ENCODE measurements at places on chromosomes 4 and X.

DNA sequence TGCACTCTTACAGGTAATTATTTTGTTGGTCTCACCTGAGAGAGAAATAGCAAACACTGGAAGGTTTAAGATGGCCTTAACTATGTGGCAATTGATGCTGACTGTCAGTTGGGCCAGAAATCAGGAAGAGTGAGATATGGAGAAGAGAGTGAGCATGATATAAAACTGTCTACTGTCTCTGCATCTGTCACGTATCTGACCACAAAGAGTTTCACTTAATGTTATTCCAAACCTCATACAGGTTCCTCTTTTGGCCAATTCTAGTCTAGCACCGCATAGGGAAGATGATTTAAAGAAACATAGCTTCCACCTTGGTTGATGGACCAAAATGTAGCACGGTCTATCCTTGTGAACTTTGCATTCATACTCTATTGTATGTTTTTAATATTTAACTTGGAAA, 381.0 kb upstream of the BOD1L1 start:
- no peak for DNase-seq

GRCh38 chr4:74559853-74560252, 114.9 kb downstream of the AREG start:
- DNase-seq = no peak

DNA sequence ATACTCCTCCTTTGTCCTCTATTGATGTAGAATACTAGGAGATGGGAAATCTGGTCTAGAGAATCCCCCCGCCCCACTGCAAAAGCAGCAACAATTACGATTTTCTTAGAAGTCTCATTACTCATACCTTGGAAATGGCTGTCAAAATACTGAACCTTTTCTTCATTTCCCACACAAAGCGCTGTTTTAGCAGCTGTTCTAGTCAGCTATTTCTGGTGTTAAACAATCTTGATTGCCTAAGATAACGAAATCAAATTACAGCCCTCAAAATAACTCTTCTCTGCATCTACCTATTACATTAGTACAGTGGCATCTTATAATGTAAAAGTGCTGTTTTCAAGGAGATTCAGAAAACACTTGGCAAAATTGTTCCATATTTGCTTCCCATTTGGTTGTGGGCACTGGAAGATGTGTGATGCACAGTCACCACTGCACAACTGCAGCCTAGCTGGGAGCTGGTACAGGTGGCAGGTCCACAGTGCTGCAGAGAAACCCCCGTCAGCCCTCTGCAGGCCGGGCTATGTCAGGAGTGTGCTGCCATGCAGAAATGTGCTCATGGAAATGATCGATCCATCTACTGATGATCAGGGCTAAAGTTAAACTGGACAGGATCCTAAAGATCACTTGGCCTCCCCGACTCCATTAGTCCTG, 50.4 kb downstream of the TBC1D9 start:
- DNase-seq = no peak

DNA sequence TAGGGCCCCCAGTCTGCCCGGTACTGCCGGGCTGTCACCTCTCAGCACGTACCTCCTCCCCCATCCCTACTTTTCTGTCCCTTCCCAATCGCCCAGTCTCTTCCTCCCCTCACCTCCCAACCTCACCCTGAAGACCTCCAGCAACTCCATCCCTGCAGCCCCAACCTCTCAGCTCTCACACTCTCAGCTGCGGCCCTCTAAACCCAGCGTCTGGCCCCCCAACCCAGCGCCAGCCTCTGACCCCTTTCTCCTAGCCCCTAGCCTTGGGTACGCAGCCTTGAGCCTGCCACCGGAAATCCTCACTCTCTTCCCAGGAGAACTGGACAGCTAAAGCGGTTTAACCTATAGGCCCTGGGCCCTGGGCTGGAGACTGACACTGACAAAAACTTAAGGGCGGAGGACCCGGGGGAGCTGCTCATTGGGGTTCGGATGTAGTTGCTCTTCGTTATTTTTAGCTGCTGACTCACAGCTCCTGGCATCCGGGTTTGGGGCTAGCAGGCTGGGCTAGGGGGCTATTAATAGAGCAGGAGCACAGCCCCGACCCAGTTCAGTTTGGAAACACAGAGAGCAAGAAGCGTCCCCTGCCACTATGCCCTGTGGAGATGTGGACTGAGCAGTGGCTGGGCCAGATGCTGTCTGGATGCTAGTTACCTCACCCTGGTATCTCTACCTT, 9.6 kb upstream of the DLG3 start:
- no peak for DNase-seq

DNA sequence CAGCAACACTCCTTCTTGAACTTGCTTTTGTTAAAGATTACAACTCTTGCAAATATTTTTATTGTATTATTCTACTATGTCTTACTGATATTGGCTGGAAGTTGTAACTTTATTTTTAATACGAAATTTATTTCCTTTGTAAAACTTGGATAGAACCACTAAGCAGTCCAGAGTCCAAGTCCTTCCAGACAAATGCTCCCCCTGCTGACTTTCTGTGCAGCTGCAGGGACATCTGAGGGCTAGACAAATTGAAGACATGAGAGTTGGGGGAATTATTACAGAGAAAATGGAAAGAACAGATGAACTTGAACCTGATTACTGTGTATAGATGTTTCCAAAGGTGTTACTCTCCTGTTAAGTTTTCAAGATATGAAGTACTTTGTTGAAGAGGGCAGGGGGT, 238.8 kb downstream of the GRIA3 start:
- no peak for DNase-seq

DNA sequence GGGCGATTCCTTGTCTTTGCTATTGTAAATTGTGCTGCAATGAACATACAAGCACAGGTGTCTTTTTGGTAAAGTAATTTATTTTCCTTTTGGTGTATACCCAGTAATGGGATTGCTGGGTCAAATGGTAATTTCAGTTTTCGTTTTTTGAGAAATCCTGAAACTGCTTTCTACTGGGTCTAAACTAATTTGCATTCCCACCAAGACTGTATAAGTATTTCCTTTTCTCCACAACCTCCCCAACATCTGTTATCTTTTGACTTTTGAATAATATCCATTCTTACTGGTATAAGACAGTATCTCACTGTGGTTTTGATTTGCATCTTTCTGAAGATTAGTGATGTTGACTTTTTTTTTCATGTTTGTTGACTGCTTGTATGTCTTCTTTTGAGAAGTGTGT, 2506.0 kb downstream of the PCDH7 start:
- no peak for DNase-seq

DNA sequence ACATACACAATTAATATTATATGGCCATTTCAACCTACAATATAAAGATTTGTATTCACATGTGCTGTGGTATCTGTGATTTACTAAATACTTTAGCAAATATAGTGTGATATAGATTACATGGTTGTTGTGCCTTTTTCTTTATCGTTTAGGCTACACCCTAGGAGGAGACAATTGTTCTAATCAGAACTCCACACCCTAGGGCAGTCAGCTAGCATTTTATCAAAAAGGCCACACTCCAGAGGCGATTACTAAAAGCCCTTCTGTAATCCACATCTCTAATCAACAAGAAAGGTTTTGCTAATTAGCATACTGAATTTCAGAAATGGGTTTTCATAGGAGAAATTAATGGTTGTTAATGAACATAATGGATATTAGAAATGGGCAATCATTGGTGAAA, 319.5 kb upstream of the NOCT start:
- no peak for DNase-seq

DNA sequence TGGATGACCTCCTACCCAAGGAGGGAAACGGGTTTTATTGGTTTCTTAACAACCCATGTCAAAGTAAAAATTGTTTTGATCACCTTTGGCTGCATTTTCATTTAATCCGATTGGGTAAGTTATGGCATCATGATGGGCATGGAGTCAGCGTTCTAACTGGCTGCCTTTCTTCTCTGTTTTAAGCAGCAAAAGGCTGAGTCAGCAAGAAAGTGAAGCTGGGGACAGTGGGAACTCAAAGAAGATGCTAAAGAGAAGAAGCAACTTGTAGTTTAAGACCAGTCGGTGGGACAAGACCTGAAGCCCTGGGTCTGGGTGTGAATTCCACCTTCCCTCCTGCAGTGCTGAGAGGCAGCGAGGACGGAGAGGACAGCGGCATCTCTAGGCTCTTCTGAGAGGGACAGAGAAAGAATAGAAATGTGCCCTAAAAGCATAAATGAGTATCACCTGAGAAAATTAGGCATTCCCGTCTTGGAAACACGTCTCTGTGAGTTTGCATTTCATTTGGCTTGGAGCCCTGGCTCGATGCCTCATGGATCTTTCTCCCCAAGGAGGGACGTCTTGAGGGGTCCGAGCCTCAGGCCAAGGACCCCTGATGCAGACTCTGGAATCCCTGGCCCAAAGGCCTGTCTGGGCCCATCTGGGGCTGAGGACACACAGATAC, 82.0 kb downstream of the CRMP1 start:
- DNase-seq = no peak

GRCh38 chr4:39730072-39730471, 32.1 kb downstream of the UBE2K start:
- no peak for DNase-seq

- no peak for DNase-seq
These were observed 192.2 kb downstream of the ADGRA3 start for GRCh38 chr4:22323691-22324090.

- no peak for DNase-seq
These were observed 53.7 kb upstream of the SLC39A8 start for GRCh38 chr4:102399021-102399420.

GRCh38 chr4:183469285-183469684, 24.8 kb downstream of the CDKN2AIP start:
- DNase-seq = no peak

DNA sequence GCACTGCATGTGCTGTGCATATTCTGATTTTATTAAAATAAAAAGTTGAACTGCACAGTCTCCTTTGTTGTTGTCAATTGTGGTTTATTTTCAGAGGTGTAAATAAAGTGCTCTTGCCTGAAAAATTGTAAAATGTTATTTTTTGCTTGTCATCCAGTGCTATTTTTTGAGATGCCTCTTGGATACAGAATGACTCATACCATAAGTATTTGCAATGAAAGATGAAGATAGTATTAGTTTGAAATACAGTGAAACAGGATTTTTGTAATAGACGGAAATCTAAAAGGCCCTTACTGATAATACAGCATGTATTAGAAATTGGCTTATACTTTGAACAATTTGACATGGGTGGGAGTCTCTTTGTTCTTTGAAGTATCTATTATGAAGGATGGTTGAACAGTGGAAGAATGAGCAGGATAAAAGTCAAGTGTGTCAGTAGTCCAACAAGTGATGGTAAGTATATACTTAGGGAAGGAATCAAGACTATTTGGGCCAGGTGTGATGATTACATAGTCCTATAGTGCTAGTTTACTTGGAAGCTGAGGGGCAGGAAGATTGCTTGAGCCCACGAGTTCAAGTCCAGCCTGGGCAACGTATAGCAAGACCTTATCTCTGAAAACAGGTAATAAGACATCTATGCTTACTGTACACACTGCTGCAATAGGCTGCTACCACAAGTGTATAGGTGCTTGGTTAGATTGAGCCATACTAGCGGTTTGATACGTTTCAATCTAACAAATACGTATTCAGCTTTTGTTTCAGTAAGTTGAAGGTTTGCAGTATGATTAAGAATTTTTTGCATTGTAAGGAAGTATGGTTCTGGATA, 16.4 kb downstream of the DDX3X start:
- no peak for DNase-seq

DNA sequence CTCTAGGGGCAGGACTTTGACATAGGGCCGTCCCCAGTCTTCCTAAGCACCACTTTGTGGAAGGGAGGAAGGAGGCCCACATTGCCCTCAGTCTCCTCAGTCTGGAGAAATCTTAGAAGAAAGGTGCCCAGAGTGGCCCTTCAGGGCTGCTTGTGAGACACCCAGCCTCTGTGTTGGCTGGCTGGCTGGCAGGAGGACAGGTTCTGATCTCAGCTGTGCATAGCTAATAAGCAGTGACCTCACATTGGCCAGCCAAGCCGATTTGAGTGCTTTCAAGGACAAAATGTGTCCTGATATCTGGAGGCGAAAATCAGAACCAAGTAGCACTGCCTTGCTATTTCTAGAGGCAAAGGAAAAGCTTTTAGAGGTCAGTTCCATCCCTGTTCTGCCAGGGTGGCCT, 211.5 kb downstream of the BCOR start:
- no peak for DNase-seq

GRCh38 chrX:69510137-69510715, 6.1 kb downstream of the NALF2 start:
- DNase-seq = no peak

DNA sequence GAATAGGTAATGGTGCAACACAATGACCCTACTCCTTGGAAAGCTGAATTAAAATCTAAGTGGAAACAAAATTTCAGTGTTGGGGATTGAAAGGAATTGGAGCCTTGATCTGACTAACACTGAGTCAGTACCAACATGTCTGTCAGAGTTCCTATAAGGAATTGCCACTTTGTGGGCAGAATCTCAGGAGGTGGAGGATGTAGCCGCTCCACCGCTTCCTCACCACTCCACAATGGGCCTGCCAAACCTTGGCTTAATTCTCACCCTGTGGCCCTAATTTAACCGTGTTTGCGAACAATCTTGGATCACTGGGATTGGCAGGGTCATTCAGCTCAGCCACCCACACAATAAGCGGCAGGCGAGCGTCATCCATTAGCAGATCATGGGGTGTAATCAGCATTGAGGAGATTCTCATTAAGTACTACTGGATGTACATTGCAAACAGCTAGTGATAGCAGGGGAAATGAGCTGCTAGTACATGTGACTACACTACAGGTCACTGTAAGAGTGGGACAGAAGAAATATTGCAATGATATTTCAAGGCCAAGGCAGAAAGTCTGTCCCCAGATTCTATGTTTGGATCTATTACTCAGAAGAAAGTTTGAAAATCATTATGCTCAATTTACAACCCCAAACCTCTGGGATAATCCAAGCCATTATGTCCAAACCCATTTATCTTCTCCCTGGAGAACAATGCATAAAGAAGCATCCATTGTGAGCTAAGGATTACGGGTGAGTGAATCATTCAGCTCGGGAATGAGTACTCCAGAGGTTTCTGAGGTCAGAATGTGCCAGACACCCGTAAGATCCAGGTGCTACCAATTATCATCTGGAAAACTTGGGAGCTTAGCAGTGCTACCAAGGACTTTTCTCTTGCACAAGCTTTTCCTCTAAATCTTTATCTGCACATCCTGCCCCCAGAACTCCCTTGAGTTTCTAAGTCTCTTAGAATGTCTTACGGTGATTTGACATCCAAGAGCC, 5.8 kb downstream of the SRPX start:
- no peak for DNase-seq

DNA sequence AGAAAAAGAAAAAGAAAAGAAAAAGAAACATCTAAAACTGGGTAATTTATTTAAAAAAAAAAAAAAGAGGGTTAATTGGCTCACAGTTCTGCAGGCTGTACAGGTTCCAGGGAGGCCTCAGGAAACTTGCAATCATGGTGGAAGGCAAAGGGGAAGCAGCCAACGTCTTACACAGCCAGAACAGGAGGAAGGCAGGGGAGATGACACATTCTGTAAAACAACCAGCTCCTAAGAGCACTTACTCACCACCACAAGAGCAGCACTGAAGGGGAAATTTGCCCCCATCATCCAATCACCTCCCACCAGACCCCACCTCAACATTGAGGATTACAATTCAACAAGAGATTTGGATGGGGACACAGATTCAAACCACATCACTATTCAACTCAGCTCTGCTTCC, 36.8 kb upstream of the TMEM184C start:
- DNase-seq = no peak

- no peak for DNase-seq
These were observed 210.4 kb downstream of the SPRY1 start for GRCh38 chr4:123606946-123607542.

- no peak for DNase-seq
These were observed 2025.2 kb downstream of the PCDH7 start for GRCh38 chr4:32745351-32745750.

GRCh38 chrX:109873983-109874382, 128.9 kb upstream of the TMEM164 start:
- DNase-seq = no peak
